ENCODE measurements at places on chromosomes 4 and X.

DNA sequence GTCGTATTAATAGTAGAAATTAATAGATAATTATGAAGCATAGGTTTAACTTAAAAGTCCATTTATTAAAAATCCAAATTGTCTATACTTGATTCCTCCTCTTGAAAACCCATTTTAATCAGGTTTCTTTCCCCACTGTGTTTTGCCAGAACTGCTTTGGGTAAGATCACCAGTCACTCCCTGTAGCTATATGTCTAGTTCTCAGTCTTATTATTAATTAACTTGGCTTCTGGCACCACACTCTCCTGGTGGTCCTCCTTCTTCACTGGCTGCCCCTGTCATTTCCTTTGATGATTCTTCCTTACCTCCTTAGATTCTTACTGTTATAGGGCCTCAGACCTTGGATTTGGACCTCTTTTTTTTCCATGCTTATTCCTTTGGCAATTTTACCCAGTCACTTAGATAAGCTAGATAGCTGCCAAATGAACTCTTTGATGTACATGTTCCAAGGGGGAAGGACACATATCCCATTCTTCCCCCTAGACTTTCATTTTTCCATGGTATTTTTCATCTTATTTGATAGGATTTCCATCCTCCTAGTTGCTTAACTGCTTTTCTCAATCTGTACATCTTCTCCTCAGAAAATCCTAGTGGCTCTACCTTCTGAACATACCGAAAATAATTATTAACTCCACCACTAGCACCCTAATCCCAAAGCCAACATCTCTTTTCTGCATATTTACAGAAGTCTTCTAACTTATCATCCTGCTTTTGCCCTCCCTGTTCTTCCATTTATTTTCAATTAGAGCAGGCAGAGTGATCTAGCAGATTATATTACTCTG, 24.5 kb downstream of the GIMD1 start:
- no peak for DNase-seq

GRCh38 chrX:152861116-152861515, 30.3 kb downstream of the NSDHL start:
- no peak for DNase-seq

DNA sequence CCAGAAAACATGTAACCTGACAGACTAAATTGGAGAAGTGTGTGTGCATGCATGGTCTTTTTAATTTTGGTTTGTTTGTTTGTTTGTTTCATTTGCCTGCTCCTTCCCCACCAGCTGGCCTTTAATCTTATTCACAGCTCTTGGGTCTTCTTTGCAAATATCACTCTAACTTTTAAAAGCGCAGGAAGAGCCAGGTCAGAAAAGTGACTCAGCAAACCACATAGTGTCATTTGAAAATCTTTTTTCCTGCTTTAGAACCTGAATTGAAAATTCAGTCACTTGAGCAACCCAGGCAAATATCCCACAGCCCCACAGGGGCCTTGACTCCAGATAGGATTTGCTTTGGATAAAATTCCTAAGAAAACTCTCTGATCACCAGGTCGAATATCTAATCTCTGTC, 4.6 kb downstream of the TMEM255A start:
- no peak for DNase-seq

DNA sequence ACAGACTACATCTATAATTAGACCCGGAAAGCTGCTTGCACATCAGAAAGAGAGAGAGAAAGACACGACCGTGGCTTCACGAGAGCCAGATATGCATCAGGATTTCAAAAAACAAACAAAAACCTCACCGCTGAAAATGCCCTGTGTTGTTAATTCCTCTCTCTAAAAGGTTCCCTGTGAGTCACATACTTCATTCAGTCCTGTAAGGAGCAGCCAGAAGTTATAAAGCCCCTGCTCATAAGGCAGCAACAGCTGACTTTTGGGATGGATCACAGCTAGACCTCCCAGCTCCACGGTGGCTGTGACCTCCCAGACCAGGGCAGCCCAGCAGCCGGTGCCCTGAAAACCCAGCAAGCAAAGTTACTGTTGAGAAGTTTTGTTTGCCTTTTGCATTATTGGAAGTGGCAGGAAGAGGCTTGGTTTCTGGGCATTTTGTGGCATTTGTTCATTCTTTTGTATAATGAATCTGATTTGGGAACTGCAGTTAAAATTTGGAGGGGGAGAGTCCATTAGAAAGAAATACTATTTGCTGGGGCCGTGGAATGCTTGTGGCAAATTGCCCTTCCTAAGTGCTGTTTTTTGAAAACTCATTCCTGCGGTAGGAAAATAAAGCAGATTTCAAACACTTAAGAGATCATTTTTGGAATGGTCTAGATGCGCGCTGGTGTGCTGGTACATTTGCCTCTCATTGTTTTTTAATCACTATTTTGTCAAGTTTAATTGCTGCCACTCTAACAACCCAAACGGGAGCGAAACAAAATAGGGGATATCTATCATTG, 520.4 kb downstream of the BCOR start:
- no peak for DNase-seq

DNA sequence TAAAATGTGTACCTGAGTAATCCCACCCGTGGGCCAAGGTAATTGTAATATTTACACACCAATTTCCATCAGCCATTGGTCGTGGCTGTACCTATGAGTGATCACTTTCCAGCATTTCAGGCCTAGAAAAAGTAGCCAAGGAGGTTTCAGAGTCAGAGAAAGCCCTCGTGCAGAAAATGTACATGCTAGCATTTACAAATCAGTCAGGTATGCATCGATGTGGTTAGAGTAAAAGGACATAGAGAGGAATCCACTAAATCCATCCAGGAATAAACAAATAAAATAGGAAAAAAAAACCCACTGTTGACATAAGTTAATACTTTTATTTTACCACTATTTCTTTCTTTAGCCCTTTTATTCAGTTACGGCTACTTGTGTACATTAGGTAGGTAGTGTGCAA, 256.8 kb downstream of the TRIML1 start:
- no peak for DNase-seq

DNA sequence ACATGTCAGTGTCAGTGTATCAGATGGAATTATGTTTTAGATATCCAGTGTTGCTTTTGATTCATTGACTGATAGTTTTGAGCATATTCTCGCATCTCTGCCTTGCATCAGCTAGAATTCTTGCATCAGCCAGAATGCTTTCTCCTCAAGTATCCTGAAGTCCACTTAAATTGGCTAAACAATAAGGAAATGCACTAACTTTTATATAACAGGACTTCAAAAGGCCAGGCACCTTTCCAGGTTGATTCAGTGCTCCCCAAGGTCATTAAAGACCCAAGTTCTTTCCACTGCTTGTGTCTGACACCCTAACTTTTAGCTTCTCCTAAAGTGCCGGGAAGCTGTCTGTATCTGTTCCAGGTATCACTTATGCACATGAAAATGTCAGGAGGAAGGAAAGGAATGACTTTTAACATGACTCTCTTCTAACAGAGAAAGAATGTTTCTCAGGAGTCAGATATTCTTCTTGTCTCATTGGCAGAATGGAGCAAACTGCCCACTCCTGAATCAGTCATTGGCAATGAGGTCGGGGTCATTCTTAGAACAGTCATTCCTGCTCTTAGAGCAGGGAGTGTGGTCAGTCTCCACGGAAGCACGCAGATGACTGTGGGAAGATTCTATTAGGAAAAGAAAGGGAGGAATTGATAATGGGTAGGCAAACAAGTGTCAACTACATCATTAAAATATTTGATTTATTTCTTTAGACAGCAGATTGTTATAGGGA, 92.9 kb upstream of the TLL1 start:
- DNase-seq, result no peak

DNA sequence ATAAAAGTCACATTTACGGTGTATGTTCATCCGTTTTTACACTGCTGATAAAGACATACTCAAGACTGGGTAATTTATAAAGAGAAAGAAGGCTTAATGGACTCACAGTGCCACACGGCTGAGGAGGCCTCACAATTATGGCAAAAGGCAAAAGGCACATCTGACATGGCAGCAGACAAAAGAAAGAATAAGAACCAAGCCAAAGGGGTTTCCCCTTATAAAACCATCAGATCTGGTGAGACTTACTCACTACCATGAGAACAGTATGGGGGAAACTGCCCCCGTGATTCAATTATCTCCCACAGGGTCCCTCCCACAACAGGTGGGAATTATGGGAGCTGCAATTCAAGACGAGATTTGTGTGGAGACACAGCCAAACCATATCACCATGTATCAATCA, 7.3 kb upstream of the GUCY1B1 start:
- DNase-seq, result no peak

- DNase-seq, result no peak
Measured at GRCh38 chrX:1425381-1425780, 27.3 kb downstream of the ASMTL start.

GRCh38 chrX:1592470-1593142, 1.2 kb downstream of the AKAP17A start:
- DNase-seq, result peak; percentile 38

DNA sequence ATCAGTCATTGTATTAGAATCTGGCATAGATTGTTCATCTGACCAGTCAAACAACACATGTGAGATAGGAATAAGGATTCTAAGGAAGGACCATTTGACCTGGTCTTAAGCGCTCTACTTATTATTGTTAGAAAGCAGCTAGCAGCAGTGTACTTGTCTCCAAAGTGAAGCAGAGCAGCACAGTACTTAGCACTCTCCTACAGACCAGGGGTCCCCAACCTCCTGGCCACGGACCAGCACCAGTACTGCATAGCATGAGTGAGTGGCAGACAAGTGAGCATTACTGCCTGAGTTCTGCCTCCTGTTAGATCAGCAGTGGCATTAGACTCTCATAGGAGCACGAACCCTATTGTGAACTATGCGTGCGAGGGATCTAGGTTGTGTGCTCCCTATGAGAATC, 135.9 kb upstream of the SPRY1 start:
- no peak for DNase-seq

DNA sequence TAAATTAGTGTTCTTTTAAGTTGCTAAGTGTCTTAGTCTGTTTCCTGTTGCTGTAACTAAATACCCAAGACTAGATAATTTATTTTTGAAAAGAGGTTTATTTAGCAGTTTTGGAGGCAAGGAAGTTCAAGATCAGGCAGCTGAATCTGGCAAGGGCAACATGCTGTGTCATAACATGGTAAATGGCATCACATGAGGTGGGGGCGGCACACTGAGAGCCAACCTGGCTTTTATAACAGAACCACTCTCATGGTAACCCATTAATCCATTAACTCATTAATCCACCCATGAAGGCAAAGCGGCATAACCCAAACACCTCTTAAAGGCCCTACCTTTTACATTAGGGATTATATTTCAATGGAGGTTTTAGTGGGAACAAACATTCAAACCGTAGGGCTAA, 182.2 kb upstream of the GATB start:
- DNase-seq, result no peak

GRCh38 chr4:147103403-147103946, 157.8 kb upstream of the TTC29 start:
- no peak for DNase-seq

DNA sequence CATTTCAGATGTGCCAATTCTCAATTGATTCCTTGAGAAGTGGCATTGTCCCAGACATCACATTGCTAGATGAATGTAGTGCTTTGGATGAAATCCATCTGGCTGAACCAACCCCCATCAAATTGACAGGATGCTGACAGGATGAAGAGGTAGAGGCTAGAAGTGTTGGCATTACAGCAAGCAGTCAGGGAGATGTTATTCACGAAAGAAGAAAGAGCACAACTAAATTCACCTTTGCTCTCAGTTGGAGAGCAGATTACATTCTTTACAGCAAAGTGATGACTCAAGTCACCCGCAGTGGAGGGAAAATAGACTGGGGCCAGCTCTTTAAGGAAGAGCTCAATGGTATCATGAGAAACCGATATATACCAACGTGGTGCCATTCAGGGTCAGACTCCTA, 259.6 kb downstream of the C4orf33 start:
- DNase-seq, result no peak

- no peak for DNase-seq
Measured at GRCh38 chrX:102560423-102561068, 38.8 kb upstream of the ARMCX5 start.

- no peak for DNase-seq
Measured at GRCh38 chr4:123976285-123976684, 579.7 kb downstream of the SPRY1 start.

DNA sequence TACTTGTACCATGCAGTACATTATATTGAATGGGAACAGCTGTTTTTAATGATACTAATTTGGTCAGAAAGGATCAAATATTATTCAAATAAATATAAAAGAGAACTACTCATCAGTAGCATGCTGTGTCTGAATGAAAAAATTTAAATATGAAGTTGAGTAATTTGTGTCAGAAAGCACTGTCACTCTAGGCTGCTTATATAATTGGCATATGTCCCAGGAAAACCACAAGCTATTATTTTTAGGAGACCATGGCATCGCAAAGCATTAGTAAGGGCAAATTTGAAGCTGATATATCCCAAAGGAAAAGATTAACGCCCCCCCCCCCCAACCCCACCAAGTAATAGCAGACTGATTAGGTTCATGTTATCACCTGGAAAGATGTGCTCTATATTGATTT, 388.5 kb upstream of the SPANXN4 start:
- DNase-seq, result no peak

DNA sequence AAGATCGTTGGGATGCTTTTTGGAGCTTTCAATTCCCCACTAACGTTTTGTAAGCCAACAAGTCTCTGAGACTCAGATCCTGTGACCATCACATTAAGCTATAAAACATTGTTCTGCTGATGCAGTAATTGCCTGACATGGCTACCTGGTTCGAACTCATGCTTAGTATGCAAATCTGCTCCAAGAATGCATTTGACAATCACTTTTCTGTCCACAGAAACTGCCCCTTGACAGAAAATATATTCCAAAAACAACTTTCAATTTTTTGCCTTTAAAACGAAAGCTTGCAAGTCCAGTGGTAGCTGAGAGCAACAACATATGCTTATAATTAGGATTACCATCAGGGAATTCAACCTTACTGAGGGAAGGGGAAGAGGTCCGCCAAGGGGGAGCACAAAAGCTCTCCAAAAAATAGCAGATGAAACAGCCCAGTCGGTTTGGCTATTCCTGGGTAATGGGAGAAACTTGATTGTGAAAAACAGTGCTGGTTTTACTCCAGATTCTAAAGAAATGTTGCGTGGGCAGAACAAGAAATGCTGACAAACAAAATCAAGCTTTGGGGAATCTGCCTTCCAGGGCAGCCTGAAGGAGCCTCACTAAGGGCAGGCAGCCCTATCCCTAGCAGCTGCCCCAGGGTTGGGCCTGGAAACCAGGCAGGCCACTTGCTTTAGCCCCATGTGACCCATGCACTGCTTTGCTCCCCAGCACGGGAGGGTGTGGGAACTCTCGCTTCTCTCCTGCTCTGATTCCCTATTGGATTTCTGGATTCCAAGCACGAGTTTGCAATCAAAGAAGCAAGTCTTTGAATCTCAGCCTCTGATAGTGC, 160.7 kb upstream of the LDB2 start:
- no peak for DNase-seq

- no peak for DNase-seq
Measured at GRCh38 chr4:67288964-67289363, 256.3 kb downstream of the CENPC start.

GRCh38 chrX:124963717-124964116, 356.0 kb upstream of the TEX13C start:
- DNase-seq, result no peak

Data from transverse colon (tissue), 4 donors.